ENCODE measurements at places on chromosomes 2 and 18.

GRCh38 chr18:29083545-29083944, 906.6 kb upstream of the CDH2 start:
- DNase-seq = no peak

- DNase-seq = no peak
Measured at GRCh38 chr18:41674506-41674905, 280.5 kb upstream of the PIK3C3 start.

- DNase-seq = no peak
Measured at GRCh38 chr2:134212746-134213145, 41.1 kb upstream of the MGAT5 start.

- no peak for DNase-seq
Measured at GRCh38 chr2:144132357-144132756, 387.6 kb downstream of the ZEB2 start.

DNA sequence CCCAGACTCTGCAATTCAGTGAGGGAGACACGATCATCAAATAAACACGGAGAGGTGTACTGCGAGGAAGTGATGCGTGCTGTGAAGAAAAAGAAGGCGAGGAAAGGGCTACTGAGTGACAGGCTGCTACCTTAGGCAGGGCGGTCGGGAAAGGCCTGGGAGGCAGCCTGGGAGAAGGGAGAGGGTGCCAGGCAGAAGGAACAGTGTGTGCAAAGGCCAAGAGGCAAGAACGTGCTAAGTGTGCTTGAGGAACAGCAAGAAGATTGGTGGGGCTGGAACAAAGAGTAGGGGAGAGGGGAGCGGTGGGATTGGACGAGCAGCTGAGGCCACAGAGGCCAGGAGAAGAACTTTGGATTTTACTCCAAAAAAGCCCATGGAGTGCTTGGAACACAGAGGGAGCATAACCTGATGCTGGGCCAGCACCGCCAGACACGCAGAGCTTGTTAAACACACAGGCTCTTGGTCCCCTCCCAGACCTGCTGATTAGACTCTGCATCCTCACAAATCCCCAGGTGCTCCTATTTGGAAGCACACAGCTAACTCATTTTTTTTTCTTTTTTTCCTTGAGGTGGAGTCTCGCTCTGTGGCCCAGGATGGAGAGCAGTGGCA, 30.4 kb downstream of the SERTAD2 start:
- no peak for DNase-seq

- DNase-seq = no peak
Measured at GRCh38 chr2:70728128-70728527, 39.9 kb downstream of the ADD2 start.

GRCh38 chr2:157747695-157748370, 119.2 kb upstream of the ACVR1C start:
- DNase-seq = no peak

DNA sequence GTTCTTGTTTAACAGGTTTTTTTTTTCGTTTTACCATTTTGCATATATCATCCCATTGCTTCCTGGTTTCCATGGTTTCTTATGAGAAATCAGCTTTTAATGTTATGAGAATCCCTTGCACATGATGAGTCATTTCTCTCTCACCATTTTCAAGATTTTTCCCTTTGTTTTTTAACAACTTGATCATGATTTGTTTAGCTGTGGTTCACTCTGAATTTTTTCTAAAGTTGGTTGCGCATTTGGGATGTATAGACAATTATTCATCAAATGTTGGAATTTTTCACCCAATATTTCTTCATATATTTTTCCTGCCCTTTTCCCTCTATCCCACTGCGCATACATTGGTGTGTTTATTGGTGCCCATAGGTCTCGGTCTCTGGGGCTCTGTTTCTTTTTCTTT, 42.4 kb upstream of the BIN1 start:
- no peak for DNase-seq
